Suprapubic skin (tissue), 4 donors: ENCODE measurements at places on chromosomes 6 and 20.

GRCh38 chr6:156795825-156796224 lies 18.6 kb downstream of the ARID1B start:
- DNase-seq, result no peak

DNA sequence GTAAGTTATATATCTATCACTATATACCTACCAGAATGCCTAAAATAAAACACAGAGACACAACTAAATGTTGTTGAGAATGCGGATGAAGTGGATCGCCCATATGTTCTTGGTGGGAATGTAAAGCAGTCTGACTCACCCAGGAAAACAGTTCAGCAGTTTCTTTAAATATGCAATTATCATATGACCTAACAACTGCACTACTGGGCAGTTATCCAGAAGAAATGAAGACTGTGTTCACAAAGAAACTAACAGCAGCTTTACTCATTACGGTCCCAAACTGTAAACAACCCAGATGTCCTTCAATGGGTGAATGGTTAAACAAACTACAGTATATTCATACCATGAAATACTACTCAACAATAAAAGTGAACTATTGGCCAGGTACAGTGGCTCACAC lies 14.3 kb upstream of the ZC3H12D start:
- no peak for DNase-seq

DNA sequence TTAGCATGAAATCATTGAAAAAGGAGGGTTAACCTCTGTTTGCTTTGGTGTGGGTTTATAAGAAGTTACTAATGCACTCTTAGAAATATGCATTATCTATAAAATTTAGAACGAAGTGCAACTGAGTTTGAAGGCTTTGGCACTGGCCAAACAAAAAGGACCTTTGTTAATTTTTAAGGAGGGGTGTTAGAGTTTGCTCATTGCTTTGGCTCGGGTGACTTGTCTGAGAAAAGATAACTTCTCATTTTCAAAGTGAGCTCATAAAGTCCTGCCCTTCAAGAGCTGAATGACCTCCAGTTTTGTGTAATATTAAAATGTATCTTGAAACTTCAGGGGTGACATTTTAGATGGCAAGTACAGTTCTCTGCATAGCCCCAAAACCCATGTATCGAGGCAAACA lies 25.9 kb downstream of the NEDD9 start:
- DNase-seq, result no peak

DNA sequence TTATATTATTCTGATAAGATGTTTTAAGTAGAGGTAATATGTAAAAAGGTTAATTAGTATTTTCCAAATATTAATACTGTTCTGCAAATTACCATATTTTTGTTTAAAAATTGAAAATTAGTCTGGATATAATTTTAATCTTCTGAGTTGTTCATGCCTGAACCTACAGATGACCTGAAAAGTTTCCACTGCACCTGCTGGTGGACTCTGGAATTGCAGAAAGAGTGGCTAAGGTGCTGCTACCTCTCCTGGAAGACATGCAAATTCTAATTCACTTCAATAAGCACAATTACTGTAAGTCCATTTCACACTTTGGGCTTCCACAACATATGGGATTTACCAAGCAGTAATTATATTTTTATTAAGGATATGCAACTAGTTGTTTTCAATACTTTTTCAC lies 77.7 kb upstream of the OLIG3 start:
- DNase-seq, result no peak

DNA sequence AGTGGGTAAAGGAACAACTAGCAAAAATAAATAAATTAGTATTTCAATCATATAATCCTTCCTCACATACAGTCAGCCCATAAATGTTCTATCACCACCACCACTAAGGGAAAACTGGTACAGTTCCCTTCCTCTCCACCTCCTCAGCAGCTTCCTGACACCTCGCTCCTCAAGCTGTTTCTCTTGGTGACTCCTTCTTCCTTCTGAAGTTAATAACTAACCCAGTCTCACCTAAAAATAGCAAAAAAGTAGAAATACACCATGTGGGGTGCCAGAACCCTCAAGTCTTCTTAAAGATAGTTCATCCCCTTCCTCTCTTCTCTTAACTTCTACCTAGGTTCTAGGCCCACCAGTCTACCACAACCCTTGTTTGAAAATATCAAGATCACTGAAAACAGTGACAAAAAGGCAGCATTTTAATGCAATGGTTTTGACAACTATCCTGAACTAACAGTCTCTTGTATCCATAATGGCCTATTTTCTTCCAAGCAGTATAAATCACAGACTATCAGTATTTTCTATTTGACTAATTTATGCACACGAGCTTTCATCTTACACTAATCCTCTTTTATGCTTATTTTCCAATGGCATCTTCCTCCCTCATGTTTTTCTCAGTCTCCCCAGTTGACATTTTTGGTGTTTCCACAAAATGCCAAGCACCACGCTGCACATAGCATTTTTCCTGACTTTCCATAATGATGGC lies 85.5 kb downstream of the KHDC1L start:
- DNase-seq, result no peak

DNA sequence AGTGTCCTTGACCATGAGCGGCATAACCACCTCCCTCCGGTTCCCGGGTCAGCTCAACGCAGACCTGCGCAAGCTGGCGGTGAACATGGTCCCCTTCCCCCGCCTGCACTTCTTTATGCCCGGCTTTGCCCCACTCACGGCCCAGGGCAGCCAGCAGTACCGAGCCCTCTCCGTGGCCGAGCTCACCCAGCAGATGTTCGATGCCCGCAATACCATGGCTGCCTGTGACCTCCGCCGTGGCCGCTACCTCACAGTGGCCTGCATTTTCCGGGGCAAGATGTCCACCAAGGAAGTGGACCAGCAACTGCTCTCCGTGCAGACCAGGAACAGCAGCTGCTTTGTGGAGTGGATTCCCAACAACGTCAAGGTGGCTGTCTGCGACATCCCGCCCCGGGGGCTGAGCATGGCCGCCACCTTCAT lies 4.9 kb downstream of the TUBB1 start:
- DNase-seq, result no peak

- no peak for DNase-seq
Measured at GRCh38 chr20:1651268-1652058, 6.1 kb downstream of the SIRPG start.

DNA sequence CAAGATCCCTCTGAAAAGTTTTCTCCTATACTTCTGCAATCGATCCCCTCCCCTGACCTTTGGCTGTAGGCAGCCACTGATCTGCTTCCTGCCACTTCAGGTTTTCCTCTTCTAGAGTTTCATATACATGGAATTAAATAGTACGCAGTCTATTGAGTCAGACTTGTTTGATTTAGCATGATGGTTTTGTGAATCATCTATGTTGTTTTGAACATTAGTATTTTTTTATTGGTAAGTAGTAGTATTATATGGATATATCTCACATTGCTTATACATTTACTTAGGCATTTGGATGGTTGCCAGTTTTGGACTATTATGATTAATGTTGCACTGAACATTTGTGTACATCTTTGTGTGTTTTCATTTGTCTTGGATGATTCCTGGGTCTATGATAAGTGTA lies 518.0 kb downstream of the CD109 start:
- no peak for DNase-seq

DNA sequence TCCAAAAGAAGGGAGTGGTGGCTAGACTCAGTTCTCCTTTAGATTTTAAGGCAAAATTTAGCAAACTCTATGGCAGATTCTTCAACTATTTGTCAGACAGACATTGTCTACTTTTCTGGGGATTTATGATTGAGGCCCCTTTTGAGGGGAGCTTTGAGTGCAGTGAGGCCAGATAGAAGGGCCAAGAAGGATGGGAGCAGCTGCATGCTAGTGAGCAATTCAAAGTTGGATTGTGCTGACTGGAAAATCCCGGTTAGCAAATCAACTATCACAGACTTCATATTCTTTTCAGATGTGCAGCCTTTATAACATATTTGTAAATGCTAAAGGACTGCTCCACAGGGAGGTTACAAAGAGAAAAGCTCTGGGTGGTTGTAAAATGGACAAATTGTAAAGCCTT lies 35.0 kb upstream of the ESR1 start:
- DNase-seq, result no peak

DNA sequence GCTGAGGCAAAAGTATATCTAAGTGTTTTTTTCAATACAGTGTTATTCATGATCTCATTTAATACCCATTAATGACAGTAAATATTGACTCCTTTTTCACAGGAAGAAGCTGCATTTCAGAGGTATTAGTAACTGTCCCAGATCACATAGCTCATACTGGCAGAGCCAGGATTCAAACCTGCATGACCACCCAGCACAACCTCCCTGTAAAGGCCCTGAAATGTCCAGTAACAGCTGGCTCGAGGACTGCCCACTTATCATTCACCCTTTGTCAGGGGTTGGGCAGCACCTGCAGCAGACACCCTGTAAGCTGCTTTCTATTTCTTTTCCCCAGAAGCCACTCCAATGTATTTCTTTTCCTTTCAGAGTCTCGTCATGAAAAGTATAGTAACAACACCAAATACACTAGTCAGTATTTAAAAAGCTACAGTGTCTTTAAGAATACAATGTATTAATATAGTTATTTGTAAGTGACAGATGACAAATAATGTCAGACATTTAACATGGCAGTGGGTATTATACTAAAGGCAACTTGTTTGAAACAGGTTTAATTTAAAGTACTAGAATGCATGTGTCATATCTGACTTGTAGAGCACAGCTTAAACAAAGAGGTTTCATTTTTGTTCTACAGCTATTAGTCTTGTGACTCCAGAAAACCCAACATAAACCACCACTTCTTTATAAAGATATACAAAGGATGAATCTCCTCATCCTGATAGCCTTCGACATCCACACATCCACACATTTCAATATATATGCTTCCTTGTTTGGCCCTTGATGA lies 841.6 kb upstream of the GJE1 start:
- DNase-seq, result no peak

GRCh38 chr20:25461786-25462545 lies 54.5 kb downstream of the GINS1 start:
- DNase-seq, result no peak

DNA sequence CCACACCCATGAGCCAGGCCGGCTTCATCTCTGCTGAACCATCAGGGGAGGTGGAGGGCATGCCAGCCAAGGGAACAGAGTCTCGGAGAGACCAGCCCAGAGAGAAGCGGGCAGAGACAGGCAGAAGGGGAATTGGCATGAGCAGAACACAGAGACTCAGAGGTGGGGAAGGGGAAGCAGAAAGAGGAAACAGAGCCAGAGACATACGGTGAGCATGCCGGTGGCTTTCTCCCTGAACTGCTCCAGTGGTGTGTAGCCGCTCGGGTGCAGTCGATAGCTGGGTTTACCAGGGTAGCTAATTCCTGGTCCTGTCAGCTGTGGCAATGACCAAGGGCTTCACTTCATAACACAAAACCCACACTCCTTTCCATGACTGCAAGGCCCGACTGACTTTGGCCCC lies 83.6 kb upstream of the CCDC167 start:
- no peak for DNase-seq

GRCh38 chr6:23783901-23784300 lies 342.1 kb upstream of the NRSN1 start:
- DNase-seq, result no peak

DNA sequence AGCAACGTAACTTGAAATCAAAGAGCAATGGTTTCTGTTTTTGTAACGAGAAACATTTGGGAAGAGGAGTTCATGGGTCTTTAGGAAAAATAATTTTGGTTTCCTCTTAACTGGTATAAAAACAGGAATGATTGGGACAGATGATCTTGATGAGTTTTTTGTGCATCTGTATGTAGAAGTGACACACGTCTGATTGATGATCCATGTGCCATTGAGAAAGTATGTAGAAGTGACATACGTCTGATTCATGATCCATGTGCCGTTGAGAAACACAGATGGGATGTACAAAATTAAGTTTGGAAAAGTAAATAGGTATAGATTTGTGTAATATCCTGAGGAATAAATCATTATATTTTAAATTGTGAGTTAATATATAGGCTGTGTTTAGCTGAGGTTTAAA lies 2.1 kb downstream of the KIAA1586 start:
- no peak for DNase-seq

DNA sequence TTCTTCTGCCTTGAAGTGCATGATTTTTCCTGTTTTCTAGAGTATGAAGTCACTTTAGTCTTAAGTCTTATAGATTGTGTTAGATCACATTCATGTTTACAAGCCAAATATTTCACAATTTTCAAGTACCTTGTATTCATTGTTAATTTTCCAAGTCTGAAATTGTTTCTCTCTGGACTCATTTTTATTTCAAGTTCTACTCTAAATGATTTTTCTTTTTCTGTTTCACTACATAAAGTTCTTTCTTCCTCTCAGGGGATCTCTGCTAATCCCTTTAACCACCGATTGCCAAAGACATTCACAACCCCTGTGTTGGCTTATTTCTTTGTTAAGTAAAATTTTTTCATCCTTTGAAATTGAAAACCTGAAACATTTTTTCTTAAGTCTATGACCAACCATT lies 805.7 kb downstream of the KIF16B start:
- DNase-seq, result no peak

GRCh38 chr6:48315051-48315719 lies 204.2 kb upstream of the PTCHD4 start:
- no peak for DNase-seq

GRCh38 chr6:47478233-47479139 lies 897 bp downstream of the CD2AP start:
- DNase-seq, result peak; percentile 75

- DNase-seq, result no peak
Measured at GRCh38 chr6:52407467-52407866, 12.7 kb upstream of the EFHC1 start.

GRCh38 chr20:49790077-49790798 lies 22.4 kb upstream of the SLC9A8 start:
- no peak for DNase-seq

DNA sequence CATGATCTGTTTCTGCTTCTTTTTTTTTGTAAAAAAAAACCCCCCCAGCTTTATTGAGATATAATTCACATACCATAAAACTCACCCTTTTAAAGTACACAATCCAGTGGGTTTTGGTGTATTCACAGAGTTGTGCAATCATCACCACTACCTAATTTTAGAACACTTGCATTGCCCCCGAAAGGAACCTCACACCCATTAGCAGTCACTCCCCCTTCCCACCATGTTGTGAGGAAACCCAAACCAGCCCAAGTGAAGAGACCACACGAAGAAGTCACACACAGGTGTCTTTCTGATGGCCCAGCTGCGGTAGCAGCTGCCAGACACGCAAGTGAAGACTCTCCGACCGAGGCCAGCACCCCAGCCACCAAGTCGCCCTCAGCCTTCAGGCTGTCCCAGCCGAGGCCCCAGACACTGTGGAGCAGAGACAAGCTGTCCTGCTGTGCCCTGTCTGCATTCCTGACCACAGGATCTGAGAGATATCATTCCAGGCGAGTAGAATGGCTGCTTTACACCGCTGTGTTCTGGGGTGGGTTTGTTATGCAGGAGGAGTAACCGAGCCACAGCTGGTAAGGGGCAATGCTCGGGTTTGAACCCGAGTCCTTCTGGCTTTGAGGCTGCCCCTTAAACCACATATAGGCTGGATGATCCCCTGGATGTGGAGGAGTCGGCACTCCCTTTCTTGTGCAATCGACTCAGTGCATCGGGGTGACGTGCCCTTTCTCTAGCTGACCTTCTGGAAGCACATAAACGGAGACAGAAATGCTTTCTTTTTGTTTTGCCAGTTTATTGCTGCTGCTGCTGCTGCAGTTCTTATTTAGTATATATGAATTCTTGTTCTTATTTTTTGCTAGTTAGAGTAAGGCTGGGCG lies 59.1 kb upstream of the PTPN1 start:
- no peak for DNase-seq

- no peak for DNase-seq
Measured at GRCh38 chr6:47532981-47533585, 55.5 kb downstream of the CD2AP start.

- DNase-seq, result no peak
Measured at GRCh38 chr6:145845557-145845956, 31.0 kb upstream of the FBXO30 start.
